Uterus (tissue), 4 donors: ENCODE measurements at places on chromosomes 7 and 10.

DNA sequence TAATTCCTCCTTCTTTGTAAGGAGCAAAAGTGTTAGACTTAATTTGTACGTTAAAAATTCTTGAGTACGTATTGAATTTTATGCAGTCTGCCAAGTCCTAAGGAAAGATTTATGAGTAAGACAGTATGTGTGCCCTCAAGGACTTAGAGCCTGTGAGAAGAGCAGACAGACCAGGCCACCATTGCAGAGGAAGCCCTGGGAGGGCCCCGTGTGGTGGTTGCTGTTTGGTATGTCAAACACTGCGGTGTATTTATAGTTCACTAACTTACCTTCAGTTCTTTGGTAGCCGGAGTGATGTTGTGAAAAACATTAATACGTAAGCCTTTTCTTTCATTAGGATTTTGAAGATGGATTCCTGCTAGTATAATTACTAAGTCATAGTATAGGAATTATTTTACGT lies 82.9 kb downstream of the GALNT11 start:
- no peak for DNase-seq

DNA sequence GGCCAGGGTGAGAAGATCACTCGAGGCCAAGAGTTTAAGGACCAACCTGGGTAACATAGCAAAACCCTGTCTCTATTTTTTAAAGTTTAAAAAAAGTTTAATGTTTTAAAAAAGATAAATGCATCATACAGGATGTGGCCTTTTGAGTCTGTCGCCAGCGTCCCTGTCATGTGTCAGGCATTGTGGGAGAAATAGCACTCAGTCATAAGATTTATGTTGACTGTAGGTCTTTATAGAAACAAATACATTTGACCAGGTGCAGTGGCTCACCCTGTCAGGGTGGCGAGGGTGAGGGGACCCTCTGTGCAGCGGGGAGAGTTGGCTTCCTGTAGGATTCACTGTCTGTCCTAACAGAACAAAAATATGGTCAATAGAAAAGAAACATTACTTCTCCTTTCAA lies 63.5 kb upstream of the SH2B2 start:
- DNase-seq, result no peak

DNA sequence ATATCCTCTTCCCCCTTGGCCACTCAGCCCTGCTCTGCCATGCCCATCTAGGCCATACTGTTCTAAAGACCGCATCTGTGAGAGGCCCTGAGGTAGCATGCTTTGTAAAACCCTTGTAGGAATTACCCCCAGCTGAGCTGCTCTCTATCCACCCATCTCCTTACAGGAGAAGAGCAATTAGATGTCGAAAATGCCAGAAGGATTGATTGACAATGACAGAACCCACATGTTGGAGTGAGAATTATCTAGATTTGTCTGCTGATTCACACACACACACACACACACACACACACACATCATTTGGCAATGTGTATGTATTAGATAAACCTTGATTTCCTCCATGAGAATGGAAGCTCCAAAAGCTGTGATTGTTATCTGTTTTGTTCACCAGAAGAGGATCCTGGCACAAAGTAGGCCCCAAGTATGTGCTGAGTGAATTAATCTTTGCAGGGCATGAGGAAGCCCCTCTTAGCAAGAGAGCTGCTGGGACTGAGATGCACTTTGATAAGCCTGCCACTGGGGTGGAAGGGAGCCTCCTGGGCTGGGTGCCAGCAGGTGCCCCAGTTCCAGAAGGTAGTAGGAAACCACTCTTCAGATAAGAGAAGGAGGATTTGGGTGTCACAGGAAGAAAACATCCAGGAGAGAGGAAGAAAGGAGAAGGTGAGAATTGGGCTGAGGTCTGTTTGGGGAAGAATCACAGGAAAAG lies 187.5 kb upstream of the ADO start:
- DNase-seq, result no peak

GRCh38 chr7:86814661-86815379 lies 171.1 kb downstream of the GRM3 start:
- no peak for DNase-seq

- DNase-seq, result no peak
These were observed 8.1 kb downstream of the HHEX start for GRCh38 chr10:92697663-92698511.

DNA sequence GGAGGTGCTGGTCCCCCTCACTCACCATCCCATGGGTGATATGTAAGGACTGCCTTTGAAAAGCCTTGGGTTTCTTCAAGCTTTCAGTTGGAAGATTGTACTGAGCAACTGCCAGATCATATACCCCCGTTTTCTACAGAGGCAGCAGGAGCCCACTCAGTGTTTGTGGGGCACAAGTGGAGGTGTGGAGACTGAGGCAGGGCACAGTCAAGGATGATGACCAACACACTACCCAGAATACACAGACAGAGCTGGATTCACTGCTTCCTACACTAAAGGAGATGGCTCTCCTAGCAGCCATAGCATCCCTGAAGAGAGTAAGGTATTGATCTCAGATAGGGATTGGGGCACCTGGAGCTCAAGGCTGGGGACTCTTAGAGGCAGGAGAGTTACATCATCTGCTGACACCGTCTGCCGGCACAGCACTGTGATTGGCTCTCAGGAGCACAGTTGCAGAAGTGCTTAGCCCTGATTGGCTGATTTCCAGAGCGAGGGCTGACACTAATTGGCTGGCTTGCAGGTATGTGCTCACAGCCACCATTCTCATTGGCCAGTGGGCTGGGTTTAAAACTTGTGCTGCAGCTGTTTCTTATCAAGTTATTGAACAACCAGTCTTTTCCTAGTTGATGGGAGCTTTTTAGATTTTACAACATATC lies 77.9 kb upstream of the PFKP start:
- no peak for DNase-seq

DNA sequence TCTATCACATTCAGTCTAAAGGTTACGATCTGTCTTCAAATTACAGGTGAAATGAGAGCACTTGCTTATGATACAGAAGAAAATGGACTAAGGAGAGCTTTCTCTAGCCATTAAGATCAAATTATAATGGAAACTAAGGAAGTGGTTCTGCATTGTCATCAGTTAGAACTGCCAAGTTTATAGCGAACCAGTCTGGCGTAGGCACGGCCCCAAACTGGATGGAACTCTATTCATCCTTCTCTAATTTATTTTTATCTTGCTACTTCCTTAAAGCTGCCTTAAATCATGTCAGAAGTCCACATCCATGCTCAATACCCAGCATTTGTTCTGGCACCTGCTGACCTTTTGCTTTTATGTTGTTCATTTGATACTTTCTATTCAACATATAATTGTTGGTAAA lies 63.7 kb upstream of the APBB1IP start:
- DNase-seq, result no peak

- DNase-seq, result no peak
These were observed 436.0 kb downstream of the PAXIP1 start for GRCh38 chr7:154566877-154567276.

- no peak for DNase-seq
These were observed 18.9 kb upstream of the PRKAR2B start for GRCh38 chr7:107025449-107026103.

DNA sequence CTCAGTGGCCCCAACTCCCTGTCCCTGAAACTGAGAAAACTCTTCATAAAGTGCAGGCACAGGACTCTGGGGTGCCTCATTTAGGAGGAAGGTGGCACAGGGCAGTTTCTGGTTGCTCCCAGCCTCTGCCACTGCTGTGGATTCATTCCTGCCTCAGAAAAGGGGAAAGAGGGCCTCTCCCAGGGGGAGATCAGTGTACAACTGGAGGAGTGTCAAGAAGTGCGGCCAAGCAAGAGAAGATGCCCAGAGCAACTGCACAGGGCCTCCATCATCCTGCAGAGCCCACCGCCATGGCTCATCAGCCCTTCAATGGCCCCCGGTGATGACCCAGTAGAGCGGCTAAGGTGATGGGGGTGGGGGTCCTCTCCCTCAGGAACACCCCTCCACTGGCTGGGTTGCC lies 150.3 kb downstream of the PLXNA4 start:
- no peak for DNase-seq

GRCh38 chr7:85896531-85896930 lies 709.7 kb upstream of the SEMA3D start:
- no peak for DNase-seq

DNA sequence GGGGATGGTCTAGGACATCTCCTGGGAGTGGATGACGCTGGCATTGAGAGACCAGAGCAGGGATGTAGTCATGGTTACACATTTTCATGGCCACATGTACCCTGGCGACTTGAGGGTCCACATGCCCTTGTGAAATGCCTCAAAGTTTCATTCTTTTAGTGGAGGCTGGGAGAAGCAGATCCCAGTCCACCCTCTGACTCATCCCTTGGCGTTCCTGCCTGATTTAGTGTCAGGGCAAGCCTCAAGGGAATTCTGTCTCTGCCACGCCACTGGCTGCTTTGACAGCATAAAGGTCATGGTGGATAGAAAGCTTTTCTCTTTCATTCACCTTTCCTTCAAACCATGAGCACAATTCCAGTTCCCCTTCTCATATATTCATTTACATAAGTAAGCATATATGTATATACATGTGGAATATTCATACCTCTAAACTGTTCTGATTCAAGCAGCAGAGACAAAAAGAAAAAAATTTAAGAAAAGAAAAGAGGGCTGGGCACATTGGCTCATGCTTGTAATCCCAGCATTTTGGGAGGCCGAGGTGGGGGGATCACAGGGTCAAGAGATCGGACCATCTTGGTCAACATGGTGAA lies 21.8 kb upstream of the KIF5B start:
- DNase-seq, result peak; percentile 28

DNA sequence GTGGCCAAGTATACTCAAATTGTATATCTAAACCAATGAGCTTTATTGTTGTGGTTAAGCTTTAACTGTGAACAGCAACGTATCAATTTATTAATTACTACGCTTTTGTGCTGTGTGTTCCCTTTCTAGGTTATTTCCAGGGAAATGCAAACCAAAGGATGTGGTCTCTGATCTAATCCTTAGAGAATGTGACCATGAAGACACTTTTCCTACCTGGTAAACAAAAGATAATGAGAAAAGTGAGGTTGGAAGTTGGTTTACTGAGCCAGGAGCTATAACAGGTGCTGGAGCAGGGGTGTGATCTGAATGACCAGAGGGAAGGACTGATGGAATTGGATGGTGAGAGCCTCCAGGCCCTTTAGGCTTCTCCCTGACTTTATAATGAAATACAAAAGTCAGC lies 25.4 kb upstream of the CALU start:
- DNase-seq, result no peak
